Neural crest cell (in vitro differentiated cells): ENCODE measurements at places on chromosomes 11 and 22. TPM values are rescaled to one million over a fixed set of nuclear protein-coding genes. Genes with fewer than 3 reads are reported as not detected.

The CENPM gene
- total RNA-seq: 47.3 and 48.9 TPM in 2 replicates

The RIBC2 gene
- total RNA-seq: 7.6 and 8.7 TPM in 2 replicates

The KRTAP5-7 gene
- not detected in 2 replicates for total RNA-seq

The OR4D5 gene
- total RNA-seq: not detected in 2 replicates

The ACRV1 gene
- total RNA-seq: 0.73 and 1.2 TPM in 2 replicates

The SCN2B gene
- total RNA-seq: 0.40 and 0.43 TPM in 2 replicates

The TSPAN18 gene
- 116 and 125 TPM in 2 replicates for total RNA-seq

The TRIM66 gene
- total RNA-seq: 6.5 and 10.2 TPM in 2 replicates

The CBLIF gene
- total RNA-seq: not detected in 2 replicates

The ANAPC15 gene
- 68.4 and 74.5 TPM in 2 replicates for total RNA-seq

The SYT9 gene
- 0.72 and 1.2 TPM in 2 replicates for total RNA-seq

The OR6T1 gene
- not detected in 2 replicates for total RNA-seq

The SPDYC gene
- total RNA-seq: not detected in 2 replicates

The C2CD3 gene
- total RNA-seq: 39.2 and 41.9 TPM in 2 replicates

The PRAME gene
- 0.21 and 0.52 TPM in 2 replicates for total RNA-seq

The TRIM48 gene
- not detected in 2 replicates for total RNA-seq
